ENCODE measurements at places on chromosomes 5 and 9.

DNA sequence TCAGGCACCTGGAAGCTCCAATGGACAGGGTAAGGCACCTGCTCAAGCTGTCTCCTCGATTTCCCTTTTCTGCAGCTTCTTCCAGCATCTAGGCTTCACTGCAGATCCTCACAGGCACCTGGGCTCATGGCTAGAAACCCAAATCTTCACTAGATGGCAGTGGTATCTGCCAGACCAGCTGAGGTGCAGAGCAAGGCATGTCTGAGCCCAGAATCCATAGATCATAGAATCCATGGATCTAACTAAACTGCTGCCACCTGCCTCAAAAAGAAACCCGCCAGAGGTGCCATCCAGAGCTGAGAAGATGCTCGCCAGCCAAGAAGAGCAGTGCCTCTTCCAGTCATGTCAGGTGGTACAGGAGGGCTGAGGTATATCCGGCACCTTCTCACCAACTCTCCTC lies 6.9 kb downstream of the SHC3 start:
- DNase-seq, result no peak

GRCh38 chr9:135267191-135267809 lies 179.8 kb downstream of the OLFM1 start:
- no peak for DNase-seq

DNA sequence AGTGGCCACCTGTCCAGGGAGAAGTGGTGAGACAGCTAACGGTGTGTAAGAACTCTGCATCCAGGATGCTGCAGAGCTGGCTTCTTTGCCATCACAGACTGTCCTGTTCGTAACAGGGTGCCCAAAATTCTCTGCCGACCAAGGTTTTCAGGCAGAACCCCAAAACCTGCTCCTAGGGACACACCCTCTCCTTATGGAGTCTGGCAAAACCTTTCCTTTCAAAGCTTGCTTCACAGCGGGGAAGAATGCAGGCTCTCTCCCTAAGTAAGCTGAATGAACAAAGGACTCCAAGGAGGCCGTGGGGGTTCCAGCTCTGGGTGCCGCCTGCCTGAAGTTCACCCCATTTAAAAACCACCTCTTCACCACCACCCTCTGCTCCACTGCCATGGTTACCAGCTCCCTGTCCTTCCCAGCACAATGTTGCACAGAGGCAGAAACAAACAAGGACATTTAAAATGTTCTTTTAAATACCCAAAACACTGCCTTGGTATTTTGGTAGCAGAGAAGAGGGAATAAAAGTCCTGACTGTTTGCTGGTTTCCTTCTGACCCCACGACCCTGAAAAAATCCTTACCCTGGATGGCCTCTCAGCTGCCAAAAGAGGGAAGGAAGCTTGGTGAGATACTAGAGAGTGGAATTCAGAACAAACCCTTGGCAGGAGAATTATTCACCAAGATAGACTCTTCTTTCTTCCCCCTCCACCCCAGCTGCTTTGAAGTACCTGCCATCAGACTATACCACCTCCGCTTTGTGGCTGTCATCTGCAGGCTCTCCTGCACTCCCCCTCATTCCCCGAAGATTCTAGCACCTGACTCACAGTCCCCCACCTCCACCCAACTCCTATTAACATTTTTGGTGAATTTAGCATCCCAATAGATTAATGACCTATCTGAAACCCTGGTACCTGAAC lies 7.1 kb upstream of the KLF9 start:
- DNase-seq, result no peak

DNA sequence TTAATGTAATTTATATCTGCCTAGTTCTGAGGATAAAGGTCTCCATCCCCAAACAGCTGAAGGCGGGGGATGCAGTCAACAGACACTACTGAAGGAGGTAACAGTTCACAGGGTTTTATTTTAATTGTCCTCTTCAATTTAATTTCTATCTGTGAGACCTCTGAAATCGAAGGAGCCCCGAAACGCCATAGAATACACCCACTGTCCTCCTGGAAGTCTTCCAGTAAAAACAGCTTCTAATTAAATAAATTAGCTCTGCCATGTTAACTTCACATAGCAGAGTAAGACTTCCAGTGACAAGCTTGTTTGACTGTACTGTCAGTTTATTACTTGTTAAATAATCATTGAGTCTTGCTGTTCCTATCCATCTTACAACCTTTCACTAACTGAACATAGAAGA lies 193.5 kb downstream of the SEC61B start:
- no peak for DNase-seq

DNA sequence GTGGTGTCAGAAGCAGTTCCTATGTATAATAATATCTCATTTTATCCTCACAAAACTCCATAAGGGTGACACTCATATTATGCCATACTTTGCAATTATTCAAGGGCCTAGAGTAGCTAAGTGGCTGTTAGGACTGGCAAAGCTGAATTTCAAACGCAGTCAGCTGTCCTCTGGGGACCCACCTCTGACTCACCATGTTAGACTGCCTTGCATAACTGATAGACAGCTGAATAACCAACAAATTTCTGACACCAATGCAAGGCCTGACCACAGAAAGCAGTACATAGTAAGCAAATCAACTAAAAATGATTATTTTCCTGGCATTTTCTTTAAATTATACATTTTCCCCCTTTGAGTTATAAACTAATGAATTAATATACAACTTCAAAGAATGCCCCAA lies 251.6 kb upstream of the PTGER4 start:
- DNase-seq, result no peak

DNA sequence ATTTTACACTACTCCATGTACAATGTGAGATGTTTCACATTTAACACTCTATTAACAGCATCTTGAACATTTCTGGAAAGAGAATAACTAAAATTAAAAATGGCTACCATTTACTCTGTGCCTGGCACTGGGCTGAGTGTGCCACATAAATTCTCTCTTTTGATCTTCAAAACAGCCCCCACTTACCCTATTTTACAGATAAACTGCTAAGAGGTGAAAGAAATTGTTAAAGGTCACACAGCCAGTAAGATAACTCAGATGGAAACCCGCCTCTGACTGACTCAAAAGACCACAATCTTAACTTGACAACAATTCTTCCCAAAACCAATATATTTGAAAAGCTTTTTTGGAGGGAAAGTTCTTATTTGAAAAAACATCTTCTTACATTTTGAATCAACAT lies 97.3 kb downstream of the MAPKAP1 start:
- DNase-seq, result no peak

DNA sequence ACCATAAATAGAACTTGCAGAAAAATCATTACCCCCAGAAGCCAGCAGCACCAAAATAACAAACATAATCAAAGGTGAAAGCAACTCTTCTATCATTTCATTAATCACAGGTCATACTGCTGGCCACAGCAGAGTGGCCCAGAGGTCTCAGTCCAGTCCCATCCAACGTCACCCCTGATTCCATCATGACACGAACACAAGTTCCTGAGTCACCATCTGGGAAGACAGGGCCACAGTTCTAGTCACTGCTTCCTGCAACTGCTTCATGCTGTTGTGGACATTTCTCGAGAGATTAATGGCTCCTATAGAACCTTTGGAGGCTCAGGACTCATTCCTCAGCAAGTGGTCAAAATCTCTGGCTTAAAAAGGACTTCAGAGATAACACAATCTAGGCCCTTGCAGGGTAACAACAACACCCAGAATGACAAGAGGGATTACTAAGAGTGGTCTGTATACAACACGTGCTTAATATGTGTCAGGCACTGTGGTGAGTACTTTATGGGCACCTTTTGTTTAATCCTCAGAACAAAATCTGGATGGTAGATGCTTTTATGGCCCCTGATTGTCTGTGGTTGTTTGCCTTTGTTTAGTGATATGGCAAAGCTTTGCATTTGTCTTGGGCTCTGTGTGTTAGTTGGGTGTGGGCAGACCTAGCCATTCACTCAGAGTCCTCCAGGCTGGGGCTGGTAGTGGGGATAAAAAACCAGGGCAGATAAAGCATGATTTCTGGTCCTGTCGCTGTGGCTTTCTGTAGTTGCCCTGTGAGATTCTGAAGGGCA lies 184.3 kb downstream of the DAB2IP start:
- no peak for DNase-seq

DNA sequence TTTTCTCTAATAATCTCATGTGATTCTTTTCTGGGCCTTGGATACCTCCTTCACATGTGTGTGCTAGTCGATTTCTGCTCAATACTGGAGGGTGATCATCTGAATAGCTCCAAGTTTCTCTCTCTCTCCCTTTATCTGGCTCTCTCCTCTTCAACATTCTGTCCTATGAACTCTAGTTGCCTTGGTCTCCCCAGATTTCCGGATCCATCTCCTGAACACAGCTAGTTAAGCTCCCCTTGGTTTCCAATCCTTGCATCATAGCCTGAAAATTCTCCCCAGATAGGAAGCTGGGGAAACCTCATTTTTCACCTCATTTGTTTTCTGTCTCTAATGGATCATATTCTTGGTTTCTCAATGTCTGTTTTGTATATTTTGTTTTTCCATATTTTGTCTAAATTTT lies 832.3 kb downstream of the MTRR start:
- no peak for DNase-seq

- DNase-seq, result no peak
Observed at GRCh38 chr9:128987805-128988204, 40.3 kb downstream of the NUP188 start.

- no peak for DNase-seq
Observed at GRCh38 chr5:125176005-125176390, 429.6 kb upstream of the ZNF608 start.

- no peak for DNase-seq
Observed at GRCh38 chr9:127629468-127630081, 17.5 kb downstream of the STXBP1 start.

GRCh38 chr5:56783261-56783660 lies 32.1 kb upstream of the MAP3K1 start:
- DNase-seq, result no peak

- DNase-seq, result no peak
Observed at GRCh38 chr5:7659420-7659819, 191.5 kb downstream of the CFAP90 start.

GRCh38 chr5:83837265-83837907 lies 116.7 kb upstream of the HAPLN1 start:
- DNase-seq, result no peak

DNA sequence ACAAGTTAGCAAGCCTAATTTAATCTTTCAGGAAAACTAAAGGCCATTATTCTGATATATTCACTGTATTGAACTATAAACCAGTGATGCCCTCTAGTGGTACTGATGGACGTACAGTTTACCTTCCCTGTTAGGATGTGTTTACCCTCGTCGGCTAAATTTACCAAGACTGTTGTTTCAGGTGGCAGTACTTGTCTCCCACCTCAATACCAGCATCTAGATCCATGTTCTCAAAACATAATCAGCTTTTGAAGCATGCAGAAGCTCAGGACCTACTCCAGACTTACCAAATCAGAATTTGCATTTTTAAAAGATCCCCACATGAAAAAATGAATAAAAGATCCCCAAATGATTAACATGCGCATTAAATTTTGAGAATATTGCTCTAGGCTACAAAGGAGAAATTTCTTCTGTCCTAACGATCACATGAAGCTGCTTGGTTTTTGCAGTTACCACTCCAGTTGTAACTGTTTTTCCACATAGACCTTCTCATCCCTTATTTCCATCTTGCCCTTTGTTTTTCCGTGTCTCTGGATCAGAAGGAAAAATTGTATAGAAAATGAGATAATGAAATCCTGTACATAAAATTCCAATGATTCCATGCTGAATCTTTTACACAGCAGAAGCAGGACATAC lies 3.2 kb upstream of the BAAT start:
- no peak for DNase-seq

DNA sequence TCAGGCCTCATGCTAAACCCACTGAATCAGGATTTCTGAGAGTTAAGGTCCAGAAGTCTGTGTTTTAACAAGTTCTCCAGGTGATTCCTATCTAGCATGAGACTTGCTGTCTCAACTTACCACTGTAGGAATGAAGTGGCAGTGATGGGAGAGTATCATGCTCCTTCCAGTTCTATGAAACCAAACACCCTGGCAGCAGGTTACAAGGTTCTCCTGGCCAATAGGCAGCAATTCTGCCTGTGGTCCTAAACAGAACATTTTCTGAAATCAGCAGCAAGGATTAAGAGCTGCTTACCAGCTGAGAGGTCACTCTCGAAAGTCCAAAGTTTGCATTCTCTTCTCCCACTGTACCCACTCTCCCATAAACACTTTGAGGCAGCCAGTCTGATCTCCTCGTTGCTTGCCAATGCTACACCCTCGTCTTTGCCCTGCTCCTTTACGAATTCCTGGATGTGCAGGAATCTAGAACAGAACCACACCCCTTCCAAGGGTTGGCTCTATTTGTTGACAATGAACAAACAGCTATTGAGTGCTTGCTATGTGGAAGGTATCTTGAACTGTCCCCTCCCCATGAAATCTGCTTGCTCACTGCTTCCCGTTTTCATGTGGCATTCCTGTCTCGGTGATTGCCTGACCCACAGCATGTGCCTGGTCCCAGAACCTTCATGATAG lies 100.5 kb downstream of the TMEM174 start:
- no peak for DNase-seq

DNA sequence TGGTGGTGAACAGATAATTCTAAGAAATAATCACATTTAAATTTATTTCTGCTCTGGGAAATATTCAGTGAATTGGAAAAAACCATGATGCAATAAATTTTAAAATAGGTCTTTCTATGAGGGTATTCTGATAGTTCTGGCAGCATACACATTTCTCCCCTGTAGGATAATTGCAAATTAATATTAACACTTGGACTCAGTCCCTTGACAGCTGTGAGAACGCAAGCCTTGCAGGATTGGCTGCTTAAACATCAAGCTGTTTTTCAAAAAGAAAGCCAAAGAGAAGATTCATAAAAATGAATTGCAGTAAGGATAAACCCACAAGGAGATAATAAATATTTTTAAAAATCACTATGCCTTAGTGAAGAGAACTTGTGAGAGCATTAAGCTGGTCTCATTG lies 180.0 kb downstream of the MTRR start:
- DNase-seq, result no peak

- DNase-seq, result no peak
Observed at GRCh38 chr9:36276781-36277181, 18.5 kb upstream of the GNE start.

GRCh38 chr5:83919071-83920041 lies 198.7 kb upstream of the HAPLN1 start:
- no peak for DNase-seq

DNA sequence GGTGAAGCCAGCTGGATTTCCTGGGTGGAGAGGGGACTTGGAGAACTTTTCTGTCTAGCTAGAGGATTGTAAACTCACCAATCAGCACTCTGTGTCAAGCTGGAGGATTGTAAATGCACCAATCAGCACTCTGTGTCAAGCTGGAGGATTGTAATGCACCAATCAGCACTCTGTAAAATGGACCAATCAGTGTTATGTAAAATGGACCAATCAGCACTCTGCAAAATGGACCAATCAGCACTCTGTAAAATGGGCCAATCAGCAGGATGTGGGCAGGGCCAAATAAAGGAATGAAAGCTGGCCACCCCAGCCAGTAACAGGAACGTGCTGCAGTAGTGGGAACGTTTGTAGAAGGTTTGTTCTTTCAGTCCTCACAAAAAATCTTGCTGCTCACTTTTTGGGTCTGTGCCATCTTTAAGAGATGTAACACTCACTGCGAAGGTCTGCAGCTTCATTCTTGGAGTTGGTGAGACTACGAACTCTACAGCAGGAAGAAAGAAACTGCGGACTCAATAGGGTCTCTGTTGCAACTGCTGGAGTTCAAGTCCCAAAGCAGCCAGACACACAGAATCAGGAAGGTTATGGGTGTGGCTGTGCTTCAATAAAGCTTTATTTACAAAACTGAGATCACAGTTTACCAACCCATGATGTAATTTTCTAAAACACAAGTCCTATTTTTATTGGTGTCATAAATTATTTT lies 145.7 kb upstream of the ERCC6L2 start:
- no peak for DNase-seq

- DNase-seq, result no peak
Observed at GRCh38 chr5:160470437-160471361, 49.0 kb downstream of the PTTG1 start.
